Activated CD4-positive, alpha-beta memory T cell treated with anti-CD3 and anti-CD28 coated beads for 36 hours (primary cell): ENCODE measurements at places on chromosomes 12 and 14.

GRCh38 chr12:4325966-4326365 lies 5.0 kb downstream of the TIGAR start:
- no peak for DNase-seq

DNA sequence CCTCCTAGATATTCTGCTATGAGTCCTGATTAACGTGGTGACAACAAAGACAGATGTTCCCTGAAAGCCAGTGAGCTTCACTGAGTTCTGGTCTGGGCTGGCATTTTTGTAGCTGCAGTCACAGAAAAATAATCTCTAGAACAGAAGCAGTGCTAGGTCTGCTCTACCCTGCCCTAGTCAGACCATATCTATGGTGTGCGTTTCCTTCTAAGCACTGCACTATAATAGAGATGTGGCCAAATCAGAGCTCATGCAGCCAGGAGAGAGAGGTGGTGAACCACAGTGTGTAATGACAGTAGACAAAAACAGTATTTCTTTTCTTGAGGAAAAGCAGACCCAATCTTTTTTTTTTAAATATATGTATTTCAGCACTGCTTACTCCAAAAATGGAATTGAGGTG lies 76.3 kb downstream of the CMAS start:
- no peak for DNase-seq

- peak; percentile 21 for DNase-seq
These were observed 24.9 kb upstream of the SPPL3 start for GRCh38 chr12:120928864-120929652.

DNA sequence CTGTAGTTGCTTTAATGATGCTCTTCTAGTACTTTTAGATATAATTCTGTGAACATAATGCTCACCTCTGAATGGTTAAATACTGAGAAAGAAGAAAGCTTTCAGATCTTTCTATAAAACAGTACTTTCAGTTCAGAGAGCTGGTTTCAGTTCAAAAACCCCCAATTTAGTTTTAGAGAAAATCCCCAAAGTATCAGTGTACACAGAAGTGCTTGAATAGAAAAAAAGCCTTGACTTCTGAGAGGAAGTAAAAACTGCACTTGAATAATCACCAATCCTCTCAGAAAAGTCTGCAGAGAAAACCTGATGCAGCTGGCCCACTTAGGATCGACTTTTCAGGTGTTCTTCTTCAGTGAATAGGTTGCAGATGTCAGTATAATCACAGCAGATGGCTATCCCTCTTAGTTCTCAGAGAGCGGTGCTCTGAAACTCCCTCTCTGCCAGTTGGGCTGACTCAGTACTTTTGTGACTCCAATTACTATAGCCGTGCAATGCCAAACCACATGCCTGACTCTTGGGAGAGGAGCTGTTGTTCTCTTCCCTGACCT lies 616.3 kb downstream of the LRFN5 start:
- no peak for DNase-seq

GRCh38 chr14:88999137-88999536 lies 174.7 kb downstream of the TTC8 start:
- DNase-seq, result no peak

DNA sequence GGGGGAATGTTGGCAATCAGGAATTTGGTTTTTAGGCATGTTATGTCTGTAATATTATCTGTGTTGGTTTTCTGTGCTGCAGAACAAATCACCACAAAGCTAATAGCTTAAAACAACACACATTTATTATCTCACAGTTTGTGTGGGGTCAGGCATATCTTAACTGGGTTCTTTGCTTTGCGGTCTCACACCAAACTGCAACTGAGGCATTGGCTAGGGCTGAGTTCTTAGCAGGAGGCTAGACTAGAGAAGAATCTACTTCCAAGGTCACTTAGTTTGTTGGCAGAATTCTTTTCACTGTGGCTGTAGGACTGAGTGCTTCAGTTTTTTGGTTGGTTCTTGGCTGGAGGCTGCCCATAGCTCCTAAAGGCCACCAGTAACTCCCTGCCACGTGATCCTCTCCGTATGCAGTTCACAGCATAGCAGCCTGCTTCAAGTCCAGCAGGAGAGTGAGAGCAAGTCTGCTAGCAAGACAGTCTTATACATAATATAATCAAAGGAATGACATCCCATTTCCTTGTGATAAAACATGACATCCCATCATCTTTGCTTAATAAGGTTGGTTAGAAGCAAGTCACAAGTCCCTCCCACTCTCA lies 21.6 kb downstream of the ATF1 start:
- no peak for DNase-seq

DNA sequence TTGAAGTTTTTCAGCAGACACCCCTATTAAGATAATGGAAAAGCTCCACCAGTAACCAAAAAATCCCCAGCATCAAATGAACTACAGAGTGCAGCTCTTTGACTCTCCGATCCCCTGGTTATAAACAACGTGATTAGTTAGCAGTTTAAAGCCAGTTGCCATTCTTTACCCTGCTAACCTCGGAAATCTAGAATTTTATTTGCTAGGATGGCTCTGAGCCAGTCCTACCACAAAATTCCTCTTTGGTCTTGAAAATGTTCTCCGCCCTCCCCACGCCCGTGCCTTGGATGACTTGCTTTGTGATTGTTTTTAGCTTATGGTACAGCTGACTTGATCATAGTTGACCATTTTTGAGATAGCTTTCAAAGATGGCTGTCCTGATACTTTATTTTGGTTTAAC lies 1.2 kb downstream of the KLHDC2 start:
- DNase-seq, result no peak

GRCh38 chr12:128483526-128484255 lies 216.7 kb downstream of the TMEM132C start:
- DNase-seq, result no peak

- DNase-seq, result no peak
These were observed 68.4 kb downstream of the GALNT16 start for GRCh38 chr14:69328317-69328716.

- peak; percentile 83 for DNase-seq
These were observed 18.0 kb downstream of the LRRC74A start for GRCh38 chr14:76844223-76844622.

DNA sequence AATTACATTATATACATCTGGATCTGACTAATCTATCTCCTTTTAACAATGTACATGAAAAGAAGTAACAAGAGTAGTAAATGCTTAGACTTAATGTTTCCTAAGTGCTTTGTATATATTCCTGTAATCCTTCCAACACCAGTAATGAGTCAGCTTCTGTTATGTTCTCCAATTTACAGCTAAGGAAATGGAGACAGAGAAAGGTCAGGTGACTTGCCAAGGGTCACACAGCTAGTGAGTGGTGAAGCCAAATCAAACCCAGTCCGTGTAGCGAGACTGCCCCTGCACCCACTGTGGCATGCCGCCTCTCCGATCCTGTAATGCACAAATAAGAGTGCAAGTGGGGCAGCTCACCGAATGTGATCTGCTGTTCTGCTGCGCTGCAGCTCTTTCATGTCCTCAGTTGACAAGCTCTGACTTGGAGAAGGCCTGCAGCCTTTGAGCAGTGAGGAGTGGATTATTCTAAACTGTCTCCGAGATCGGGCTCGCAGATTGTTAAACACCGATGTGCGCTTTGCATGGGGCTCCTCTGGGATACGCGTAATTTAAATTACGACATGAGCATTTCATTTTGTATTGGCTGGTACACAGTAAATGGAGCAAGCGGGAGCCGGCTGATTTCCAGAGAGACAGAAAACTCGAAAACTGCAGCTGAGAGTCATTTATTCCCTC lies 65.1 kb upstream of the KTN1 start:
- no peak for DNase-seq

DNA sequence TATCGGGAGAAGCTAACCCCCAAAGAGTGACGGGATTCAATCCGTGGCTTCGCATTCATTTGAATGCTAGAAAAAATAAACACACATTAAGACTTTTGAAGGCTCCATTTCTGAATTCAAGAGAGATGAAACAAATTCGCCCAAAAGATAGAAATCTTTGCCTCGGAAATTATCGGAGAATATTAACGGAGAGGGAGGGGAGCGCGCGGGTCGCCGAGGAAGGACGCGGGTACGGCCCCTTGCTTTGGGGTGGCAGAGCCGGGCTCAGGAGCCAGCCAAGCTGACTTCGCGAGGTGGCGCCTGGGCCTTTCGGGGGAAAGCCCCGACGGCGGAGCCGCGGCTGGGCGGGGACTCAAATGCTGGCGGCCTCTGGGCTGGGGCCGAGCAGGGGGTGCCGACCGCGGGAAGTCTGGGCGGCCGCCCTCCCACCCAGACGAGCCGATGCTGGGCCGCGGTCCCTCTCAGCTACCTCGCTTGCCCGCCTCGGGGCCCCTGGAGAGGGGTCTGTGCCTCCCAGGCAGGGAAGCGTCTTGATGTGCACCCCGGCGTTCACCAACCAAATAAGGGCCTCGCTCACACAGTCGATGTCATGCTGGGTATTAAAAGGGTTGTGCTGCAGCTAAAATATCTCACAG lies 14.7 kb downstream of the NKX2-1 start:
- peak; percentile 36 for DNase-seq

DNA sequence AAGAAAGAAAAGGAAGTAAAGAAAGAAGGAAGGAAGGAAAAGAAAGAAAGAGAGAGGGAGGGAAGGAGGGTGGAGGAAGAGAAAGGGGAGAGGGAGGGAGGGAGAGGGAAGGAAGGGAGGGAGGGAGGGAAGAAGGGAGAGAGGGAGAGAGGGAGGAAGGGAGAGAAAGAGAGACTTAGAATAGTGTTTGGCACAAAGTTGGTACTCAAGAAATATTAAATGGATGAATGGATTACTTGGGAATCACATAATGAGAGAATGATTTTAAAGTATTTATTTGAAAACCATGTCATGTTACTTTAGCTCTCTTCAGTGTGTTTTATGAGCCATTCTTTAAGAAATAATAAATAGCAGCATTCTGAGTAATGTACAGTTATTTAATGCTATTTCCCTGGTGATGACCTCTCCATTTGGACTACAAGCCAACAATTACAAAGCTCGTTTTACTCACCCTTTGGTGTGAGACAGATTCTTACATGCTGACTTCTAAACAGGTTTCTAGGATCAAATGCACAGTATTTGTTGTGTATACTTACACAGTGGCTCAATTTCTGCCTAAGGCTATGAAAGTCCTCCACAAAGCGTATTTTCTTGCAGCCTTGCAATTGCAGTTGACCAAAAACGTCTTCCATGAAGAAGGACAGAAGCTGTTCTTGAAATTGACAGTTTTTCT lies 861 bp downstream of the IL26 start:
- no peak for DNase-seq

DNA sequence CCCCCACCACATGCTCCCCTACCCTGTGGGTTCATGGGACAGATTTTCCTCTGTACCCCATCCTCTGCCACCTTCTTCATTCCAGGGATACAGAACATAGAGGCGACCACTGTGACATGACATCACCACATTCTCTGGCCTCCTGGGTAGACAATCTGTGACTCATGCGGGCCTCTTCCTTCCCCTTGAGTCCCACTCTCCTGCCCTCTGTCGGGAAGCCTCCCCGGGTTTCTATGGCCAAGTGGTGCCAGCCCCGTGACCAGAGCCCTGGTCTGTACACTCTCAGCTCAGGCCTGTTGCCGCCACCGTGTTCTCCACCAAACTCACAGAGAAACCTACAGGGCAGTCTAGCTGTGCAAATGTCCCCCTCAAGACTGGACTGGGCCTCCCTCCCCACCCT lies 8.0 kb downstream of the CLMN start:
- no peak for DNase-seq

GRCh38 chr12:112463478-112463877 lies 44.7 kb downstream of the PTPN11 start:
- no peak for DNase-seq

DNA sequence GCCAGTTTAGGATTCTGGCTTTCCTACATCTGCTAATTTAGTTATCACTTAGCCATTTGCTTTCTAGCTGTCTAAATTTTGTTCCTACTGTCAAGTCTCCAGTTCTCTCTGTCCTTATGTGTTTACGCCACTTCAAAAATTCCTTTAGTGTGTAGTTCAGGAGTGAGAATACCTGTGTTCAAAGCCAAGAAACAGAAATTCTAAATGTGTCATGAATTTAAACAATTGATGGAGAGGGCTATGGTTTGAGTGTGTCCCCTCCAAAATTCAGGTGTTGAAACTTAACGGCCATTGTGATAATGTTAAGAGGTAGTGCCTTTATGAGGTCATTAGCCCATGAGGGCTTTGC lies 11.4 kb upstream of the CATSPERB start:
- DNase-seq, result no peak

GRCh38 chr12:7096979-7097378 lies 4.7 kb upstream of the C1R start:
- DNase-seq, result no peak

DNA sequence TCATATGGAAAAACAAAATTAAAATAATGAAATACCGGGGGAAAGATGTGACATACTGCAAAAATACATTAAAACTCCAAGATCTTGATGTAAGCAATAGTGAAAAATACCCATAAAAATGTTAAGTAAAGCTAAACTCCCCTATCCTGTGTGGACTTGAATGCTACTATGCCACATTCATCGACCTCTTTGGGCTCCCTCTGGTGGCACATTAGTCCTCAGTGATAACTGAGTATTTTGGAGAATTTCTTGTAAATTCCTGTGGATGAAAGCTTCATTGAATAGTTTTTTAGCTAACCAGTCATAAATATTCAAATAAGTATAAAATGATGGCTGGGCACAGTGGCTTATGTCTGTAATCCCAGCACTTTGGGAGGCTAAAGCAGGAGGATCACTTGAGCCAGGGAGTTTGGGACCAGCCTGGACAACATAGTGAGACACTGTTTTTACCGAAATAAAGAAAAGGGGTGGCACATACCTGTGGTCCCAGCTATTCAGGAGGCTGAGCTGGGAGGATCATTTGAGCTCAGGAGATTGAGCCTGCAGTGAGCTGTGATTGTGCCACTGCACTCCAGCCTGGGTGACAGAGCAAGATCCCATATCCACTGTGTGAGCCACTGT lies 42.4 kb upstream of the SGPP1 start:
- peak; percentile 54 for DNase-seq

DNA sequence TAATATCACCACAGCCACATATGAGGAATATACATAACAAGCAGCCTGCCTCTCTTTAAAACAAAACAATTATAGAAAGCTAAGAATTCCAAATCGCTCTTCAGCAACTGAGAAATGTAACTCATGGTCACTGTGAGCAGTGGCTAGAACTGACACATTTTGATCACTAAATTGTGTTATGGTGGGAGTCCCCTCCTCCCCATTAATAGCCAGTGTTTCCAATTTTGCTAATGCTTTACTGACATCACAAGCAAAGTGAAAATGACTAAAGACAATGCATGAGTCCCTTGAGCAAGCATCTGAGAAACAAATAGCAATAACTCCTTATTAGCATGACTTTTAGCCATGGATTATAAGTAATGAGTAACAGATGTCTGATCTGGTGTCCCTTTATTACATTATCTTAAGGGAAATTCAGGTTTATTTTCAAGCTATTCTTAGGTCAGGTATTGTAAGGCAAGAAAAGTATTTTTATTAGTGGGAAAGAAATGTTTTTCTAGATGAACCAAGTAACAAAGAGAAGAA lies 148.3 kb downstream of the KCNH5 start:
- no peak for DNase-seq
